Fibroblast of skin of back (primary cell): ENCODE measurements at places on chromosomes 1 and 21.

- no peak for DNase-seq
Observed at GRCh38 chr1:111620441-111620971, 917 bp downstream of the RAP1A start.

GRCh38 chr1:150364231-150365003, 470 bp downstream of the RPRD2 start:
- DNase-seq, result peak; percentile 74

DNA sequence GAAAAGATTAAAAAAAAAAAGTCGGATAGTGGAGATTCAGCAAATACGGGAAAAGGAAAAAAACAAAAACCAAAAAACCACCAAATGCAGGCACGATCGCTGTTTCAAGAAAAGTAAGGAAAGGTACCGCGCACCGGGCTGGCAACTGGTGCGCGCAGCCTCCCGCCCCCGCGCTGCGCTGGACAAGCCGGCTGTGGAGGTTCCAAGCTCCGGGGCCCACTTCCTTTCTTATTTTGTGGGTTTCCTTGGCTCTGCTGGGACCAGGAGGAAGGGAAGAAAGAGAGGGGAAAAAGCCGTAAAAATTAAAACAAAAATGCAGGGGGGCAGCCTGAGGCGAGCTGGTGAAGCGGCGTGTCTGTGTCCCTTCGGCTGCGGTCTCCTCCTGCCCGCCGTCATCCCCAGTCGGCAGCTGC, 233 bp downstream of the ADAMTS5 start:
- no peak for DNase-seq

DNA sequence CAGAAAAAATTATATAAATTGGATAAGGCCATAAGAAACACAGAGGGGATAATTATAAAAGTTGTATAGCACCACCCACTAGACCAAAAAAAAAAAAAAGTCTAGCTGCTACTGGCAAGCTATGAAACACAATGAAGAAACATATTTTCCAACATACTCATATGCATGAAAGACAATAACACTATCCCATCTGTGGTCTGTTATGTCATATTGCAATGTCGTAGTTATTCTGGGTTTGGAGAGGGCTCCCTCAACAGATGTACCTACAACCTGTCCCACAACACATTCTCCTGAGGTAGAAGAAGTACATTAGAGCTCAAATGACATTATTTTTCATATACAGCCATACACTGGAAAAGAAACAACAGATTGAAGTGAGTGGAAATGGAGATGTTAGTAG, 517.6 kb upstream of the ADGRL4 start:
- no peak for DNase-seq

DNA sequence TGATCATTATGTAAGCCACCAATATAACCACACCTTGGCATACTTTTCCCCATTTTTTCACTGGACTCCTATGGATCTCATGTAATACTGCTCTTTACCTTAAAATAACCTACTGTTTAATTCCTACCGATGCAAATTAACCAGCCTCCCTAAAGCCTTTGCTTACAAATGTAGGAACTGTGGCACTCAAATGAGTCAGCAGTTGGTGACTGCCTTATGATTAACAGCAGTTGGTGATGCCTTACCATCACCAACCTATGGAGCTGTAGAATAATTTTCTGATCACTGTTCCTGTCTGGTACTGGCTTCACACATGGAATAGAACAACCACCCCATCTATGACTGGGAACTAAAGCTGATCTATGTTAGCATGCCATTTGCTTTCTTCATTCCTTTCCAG, 7.8 kb upstream of the NUDT17 start:
- no peak for DNase-seq

- no peak for DNase-seq
Observed at GRCh38 chr1:117652421-117652820, 46.6 kb downstream of the TENT5C start.

- DNase-seq, result peak; percentile 13
Observed at GRCh38 chr1:70038025-70038424, 167.4 kb downstream of the LRRC40 start.

GRCh38 chr1:86195281-86195680, 38.7 kb upstream of the COL24A1 start:
- no peak for DNase-seq

DNA sequence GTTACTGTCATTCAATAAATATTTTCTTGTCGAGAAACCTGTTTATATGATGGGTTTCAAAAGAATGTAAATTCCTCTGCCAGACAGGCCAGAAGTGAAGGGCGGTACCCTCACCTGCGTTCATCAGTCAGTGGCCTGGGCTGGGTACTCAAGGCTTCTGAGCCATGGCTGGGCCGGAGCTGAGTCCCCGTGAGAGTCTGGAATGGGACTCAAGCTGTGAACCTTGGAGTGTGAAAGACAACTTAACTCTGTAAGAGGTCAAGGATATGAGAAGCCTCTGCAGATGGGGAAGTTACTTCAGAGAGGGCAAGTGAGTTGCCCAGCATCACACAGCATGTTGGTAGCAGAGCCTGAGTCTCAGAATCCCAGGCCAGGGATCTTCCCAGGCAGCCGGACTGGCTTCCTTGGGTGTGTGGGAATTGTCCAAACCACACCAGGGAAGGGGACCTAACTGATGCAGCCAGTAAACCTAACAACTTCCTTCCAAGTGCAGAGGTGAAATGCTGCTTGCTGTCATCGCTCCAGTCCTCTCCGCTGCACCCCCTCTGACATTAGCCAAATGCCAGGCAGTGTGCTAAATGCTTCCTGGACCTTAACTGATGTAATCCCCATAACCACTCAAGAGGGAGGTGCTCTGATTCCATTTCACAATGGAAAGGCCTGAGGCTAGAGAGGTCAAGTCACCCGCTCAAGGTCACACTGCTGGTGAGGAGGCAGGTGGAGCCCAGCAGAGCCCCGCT, 4.8 kb downstream of the DISP3 start:
- no peak for DNase-seq

DNA sequence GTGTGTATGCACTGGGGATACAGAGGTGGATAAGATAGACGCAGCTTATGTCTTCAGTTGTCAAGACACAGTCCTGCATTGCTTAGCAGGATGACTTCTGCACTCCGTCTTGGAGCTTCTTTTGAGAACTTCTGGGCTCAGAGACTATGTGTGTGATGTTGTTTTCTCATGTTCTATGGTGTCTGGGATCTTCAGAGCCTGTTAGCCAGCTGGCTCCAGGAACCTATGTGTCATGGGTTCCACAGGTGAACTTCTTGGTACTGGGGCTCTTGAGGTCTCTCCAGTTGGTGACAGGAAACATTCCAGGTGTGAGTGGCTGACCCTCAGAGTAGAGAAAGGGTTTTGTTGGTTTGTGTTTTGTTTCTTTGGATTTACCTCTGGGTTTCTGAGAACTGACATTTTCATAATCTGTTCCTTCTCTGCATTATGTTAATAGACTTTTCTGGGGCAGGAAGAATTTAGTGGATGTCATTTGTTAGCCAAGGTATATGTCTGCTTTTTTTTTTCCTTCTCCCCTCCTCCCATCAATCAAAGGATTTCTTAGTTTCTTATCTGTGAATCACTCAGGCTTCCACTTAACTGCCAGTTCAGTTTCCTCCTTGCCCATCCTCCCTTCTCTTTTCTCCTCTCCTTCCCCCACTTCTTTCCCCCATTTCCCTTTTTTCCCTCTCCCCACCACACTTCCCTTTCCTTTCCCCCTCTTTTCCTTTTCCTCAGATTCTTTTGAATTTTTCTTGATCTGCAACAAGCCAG, 18.1 kb downstream of the FGGY start:
- DNase-seq, result no peak

DNA sequence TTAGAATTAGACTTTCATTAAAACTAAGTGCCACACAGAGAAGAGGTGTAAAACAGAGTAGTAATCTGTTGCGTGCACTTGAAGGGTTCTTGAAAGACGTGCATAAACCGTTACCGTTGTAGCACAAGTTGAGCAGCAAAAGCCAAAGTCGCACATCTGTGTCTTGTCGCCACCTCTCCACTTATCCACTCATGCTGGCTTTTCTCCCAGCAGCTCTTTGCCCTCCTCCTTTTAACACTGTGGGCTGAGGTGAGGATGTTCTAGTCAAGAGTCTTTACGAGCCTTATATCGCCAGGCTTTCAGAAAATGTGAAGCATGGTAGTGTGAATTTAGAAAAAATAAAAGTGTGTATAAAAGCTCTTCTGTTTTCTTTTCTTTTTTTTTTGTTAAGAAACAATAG, 48.0 kb downstream of the NR5A2 start:
- no peak for DNase-seq

DNA sequence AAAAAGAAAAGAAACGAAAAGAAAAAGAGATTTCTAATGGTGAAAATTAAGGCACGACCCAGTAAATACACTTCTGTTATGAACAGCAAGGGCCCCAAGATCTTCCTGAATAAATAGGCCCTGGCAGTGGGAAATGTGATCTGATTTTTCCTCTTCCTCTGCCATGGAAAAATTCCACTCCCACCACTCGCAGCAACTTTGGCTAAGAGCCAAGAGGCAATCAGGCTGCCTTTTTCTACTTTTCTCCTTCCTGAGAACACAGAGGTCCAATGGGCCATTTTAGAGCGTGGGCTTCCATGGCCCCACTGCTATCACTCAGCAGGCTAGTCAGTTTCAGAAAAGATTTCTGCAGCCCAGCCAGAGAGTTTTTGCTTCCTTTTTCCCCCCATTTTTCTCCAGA, 33.7 kb upstream of the AK4 start:
- peak; percentile 10 for DNase-seq

- no peak for DNase-seq
Observed at GRCh38 chr1:47638240-47638639, 200.4 kb downstream of the FOXD2 start.

DNA sequence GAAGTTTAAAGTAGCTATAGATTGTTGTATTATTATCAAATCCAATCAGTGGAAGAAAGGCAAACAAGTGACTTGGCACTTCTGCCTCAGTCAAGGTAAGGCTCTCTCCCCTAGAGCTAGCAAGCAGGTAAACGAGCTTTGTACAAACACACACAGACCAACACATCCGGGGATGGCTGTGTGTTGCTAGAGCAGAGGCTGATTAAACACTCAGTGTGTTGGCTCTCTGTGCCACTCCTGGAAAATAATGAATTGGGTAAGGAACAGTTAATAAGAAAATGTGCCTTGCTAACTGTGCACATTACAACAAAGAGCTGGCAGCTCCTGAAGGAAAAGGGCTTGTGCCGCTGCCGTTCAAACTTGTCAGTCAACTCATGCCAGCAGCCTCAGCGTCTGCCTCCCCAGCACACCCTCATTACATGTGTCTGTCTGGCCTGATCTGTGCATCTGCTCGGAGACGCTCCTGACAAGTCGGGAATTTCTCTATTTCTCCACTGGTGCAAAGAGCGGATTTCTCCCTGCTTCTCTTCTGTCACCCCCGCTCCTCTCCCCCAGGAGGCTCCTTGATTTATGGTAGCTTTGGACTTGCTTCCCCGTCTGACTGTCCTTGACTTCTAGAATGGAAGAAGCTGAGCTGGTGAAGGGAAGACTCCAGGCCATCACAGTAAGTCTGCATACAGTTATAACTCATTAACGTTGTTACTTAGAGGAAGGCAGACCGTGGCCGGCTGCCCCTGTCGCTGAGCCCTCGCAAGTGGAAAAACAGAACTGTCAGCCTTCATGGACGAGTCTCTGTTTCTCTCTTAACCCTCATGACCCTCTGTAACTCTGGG, at the start of gene PALMD:
Gene PALMD, plus strand, starts transcription at position 415 of the 833 bp plus-strand sequence. Its CDS starts 205 bp downstream, at position 620.
- peak; percentile 32 for DNase-seq

- DNase-seq, result no peak
Observed at GRCh38 chr1:109391626-109392025, 6.1 kb downstream of the SORT1 start.

DNA sequence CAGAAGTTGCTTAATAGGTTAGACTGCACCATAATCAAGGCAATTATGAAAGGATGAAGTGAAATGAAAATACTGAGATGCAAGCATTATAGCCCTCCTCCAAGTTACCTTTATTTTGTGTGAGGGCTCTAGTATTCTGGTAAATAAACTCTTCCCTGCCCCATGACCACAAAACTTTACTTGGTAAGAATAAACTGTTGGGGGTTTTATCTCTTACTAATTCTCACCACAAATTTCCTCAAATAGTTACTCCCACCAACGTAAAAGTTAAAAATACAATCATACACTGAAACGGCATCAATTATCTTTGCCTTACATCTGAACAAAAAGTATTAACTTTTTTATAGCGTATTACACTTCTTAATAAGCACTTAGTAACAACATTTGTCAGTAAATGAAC, 29.5 kb downstream of the C21orf91 start:
- DNase-seq, result no peak

- no peak for DNase-seq
Observed at GRCh38 chr1:23062271-23062670, 43.0 kb downstream of the KDM1A start.

- no peak for DNase-seq
Observed at GRCh38 chr1:192351550-192351949, 34.8 kb downstream of the RGS21 start.

- no peak for DNase-seq
Observed at GRCh38 chr1:221806984-221807383, 65.1 kb upstream of the DUSP10 start.

DNA sequence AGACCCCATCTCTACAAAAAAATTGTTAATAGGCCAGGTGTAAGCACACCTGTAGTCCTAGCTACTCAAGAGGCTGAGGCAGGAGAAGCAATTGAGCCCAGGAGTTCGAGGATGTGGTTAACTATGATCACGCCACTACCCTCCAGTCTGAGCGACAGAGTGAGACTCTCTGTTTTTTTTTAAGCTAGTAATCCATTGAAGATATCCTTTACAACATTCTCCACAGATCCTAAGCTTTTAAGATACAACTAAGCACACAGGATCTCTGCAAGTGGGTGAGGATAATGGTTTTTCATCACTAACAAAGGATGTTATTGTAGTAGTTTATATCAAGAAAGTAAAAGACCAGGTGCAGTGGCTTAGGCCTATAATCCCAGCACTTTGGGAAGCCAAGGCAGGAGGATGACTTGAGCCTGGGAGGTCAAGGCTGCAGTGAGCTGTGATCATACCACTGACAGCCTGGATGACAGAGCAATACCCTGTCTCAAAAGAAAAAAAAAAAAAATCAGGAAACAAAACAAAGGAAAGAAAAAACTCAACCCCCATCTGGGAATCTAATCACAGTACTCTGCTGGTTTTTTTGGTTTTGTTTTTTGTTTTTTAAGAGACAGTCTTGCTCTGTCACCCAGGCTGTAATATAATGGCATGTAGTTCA, 166.1 kb downstream of the RERE start:
- no peak for DNase-seq

DNA sequence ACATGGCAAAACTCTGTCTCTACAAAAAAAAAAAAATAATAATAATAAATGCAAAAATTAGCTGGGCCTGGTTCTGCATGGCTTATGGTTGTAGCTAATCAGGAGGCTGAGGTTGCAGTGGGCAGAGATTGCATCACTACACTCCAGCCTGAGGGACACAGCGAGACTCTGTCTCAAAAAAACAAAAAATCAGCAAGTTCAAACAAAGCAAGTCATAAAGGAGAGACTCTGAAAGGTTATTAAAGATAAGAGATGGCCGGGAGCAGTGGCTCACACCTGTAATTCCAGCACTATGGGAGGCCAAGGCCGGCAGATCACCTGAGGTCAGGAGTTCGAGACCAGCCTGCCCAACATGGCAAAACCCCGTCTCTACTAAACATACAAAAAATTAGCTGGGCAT, 28.8 kb downstream of the COP1 start:
- DNase-seq, result no peak

GRCh38 chr1:48026275-48026674, 29.1 kb upstream of the TRABD2B start:
- DNase-seq, result no peak
